ENCODE measurements at places on chromosomes 11 and 22.

GRCh38 chr11:108906826-108907225, 242.0 kb downstream of the DDX10 start:
- no peak for DNase-seq

DNA sequence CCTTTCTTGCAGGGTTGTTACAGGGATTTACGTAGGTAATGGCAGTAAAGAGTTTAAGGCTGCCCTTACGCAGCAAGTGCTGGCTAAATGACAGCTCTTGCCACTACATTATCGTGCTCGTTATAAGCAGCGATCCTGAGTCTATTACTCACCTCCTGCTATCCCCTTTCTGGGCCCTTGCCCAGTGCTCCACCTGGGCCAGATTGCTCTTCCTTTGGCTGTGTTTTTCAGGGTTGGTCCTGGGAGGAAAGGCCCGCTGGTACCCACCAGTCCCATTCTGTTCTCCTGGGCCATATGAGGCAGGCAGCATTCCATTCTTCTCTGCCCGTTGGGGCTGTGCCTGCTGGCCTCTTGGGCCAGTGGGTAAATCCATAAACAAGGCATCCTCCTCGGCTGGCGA, 87.5 kb downstream of the C11orf58 start:
- no peak for DNase-seq

- DNase-seq, result no peak
These were observed 4.5 kb downstream of the IRF7 start for GRCh38 chr11:611001-611996.

DNA sequence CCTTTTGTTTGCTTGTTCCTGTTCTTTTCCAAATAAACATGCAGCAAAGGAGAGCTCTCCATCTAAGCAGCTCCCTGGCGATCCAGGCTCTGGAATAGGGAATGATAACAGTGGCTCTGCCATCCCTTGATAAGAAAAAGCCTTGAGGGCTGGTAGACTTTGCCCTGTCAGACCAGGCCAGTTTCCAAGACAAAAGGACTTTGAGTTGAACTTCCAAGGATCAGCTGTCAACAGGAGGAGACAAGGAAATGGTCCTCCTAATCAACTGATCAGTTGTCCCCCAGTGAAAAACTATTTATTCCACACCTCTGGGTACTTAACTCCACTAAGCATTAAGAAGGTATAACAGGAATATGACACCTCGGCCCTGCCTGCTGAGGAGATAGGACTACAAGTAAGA, 127.8 kb downstream of the PARVA start:
- DNase-seq, result no peak

DNA sequence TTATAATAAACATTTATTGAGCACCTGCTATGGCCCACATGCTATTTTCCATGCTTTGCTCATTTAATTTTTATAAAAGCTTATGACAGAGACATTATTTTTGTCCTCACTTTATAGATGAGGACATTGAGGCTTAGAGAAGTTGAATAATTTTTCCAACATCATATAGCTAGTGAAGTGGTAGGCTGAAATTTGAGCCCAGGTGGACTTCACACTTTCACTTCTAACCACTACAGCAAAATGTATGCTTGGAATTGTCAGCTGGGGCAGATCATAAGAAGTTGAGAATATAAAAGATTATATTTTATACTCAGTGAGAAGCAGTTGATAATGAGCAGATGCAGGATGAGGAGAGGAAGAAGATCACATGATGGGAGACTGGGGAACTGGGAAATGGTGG, 146.1 kb downstream of the LDLRAD3 start:
- no peak for DNase-seq

GRCh38 chr11:12019337-12019736, 10.9 kb upstream of the DKK3 start:
- no peak for DNase-seq

DNA sequence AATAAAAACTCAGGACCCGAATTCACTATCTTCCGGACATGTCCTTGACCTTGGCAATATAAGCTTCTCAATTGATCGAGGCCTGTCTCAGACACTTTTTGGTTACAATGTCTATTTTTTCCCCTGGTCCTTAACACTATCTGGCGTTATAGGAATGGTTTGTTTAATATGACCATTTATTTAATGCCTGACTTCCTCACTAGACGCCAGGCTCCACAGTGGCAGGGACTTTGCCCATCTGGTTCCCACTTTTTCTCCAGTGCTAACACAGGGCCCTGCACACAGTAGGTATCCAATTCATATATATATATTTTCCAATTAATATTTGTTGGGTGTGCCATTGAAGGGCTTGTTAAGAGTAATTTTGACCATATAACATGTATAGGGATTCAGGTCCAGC, 7.9 kb upstream of the CBX6 start:
- no peak for DNase-seq

All from activated CD4-positive, alpha-beta T cell treated with anti-CD3 and anti-CD28 coated beads for 24 hours (primary cell).